ENCODE measurements at places on chromosomes 1 and 21.

- no peak for DNase-seq
Observed at GRCh38 chr21:45064618-45065399, 9.6 kb upstream of the ADARB1 start.

DNA sequence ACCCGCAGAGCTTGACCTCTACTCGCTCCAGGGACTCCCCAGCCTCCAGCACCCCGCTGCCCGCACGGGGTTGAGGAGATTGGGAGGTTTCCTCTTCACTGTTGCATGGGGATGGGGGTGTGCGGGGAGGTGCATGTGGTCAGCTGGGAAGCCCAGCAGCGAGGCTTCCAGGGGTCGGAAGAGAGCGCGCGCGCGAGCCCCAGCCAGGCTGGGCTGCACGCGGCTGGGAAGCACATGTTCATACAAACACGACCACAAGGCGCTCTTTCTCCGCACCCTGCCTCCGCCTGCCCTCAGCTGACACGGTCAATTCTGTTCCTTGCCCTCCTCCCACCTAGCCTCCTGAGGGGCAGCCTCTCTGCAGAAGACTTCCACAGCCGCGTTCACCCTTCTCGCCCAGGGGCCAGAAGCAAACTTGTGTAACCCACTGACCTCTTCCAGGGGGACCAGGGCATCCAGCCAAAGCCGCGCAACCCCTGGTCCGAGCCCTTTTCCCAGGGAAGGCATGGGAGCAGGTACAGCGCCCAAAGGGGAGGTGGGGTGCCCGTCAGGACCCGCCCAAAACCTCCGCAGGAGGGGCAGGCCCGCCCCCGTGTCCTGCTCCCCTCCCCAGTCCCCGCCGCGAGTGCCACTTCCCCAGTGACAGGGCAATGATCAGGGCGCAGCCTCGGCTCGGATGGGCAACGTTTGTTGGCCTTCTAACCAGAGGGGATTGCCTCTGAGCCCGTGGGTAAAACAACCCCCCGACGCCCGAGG lies 1.3 kb downstream of the COL24A1 start:
- peak; percentile 52 for DNase-seq

GRCh38 chr1:168939947-168940223 lies 166.6 kb upstream of the ATP1B1 start:
- no peak for DNase-seq

DNA sequence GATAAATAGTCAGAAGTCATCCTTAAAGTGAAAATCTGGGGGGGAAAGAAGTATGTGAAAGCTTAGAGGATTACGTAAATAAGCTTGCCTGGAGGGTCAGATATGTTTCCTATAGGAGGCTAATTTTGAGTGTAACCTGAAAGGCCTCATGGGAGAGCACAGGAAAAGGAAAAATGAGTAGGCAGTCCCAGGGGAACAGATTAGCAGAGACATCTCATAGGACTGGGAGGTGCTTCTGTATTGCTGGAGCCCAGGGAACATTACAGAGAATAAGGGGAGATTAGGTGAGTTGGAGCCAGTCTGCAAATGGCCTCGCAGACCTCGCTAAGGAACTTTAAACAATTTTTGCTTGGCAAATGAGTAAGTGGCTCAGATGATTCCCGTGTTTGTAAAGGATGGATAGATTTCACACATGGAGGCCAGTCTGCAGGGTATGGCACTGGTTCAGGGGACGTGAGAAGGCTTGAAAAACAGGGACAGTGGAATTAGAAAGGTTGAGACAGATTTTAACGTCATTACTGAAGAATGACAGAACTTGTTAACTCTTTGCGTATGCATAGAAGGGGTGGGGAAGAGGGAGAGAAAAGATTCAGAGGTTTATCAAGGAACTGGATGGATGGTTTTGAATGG lies 149.1 kb downstream of the GREM2 start:
- DNase-seq, result no peak

- no peak for DNase-seq
Observed at GRCh38 chr1:234989019-234989418, 139.6 kb downstream of the TOMM20 start.

- DNase-seq, result no peak
Observed at GRCh38 chr1:207822124-207822601, 70.3 kb downstream of the CD46 start.

DNA sequence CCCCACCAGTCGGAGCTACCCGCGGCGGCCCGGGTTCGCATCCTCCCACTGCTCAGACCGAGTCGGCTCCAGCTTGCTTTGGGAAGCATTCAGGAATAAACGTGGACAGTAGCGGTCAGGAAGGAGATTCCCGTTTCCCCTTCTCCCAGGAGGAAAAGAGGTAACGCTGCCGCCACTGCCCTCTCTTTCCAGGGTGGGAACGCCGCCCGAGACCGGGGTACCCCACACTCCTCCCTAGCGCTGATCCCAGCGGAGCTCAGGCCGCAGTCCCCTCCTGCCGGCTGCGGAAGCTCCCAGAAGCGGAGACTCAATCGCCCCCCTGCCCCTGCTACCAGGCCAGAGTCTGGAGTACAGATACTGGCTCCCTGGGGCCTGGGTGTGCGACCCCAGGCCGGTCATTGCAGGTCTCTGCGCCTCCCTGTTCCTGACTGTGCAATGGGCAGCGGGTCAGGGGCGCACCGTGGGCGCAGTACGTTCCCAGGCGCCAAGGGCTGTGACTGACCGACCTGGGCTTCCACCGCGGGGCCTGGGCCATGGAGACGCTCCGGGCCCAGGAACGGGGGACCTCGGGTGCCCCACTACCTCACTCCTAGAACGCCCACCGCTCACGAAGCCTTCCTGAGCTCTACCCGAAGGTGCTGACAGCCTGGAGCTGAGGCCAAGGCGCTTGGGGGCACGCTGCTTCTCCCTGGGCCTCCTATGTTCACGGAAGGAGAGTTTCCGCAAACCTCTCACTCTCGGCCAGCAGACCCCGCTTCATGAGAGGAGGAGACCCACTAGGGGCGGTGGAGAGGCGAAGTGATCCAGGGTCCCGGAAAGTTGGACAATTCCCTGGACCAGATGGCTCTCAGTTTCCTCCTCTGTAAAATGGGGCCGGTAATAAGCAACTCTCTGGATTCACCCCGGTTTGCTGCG lies 7.8 kb downstream of the DMRTA2 start:
- no peak for DNase-seq

DNA sequence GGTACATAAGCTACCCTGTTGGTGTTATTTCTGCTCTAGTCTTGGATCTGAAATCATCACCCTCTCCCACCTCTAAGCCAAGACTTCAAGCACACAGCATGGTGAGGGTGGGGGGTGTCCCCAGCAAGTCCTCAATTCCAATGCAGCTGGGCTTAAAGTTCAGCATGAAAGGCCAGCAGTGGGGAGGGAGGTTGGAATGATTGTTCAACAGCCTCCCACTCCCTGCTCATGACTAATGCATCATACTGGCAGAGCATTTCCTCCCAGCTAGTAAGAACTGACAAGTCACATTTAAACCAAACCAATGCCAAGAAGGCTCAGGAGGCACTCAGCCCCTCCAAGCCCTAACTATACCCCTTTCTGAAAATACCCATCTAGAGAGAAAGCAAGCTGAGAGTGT lies 50.1 kb downstream of the TIAM1 start:
- DNase-seq, result peak; percentile 89

DNA sequence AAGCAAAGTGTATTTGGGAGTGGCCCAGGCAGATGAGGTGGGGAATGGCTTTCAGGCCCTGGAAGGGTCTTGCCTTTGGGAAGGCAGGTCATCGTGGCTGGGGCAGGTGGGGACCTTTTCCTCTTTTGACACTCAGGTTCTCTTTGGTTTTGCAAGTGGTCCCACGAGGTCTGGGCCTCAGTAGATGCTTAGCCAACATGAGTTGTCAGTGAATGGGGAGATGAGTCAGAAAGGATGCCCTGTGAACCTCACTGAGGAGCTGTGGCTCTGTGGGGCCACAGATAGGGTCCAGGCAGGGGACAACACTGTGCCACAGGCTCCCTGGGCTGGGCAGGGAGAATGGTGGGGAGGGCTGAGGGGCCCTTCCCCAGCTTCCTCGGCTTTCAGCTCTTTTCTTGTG lies 19.0 kb downstream of the ARHGEF10L start:
- no peak for DNase-seq

- DNase-seq, result no peak
Observed at GRCh38 chr1:2422523-2422922, 10.2 kb upstream of the PEX10 start.

- no peak for DNase-seq
Observed at GRCh38 chr21:15151385-15152103, 86.7 kb upstream of the NRIP1 start.

DNA sequence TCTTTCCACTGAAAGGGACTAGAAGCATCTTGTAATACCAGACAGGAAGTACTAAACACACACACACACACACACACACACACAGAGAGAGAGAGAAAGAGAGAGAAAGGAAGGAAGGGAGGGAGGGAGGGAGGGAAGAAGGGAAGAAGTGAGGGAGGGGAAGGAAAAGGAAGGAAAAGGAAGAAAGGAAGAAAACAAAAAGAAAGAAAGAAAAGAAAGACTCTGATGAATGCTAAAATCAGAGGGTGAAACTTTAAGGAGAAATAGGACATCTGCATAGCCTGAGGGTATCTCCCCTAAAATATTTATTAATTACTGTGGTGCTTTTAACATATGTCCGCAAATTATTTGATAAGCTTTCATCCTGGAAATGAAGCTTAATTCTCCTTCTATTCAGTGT lies 10.6 kb downstream of the TRIT1 start:
- no peak for DNase-seq

DNA sequence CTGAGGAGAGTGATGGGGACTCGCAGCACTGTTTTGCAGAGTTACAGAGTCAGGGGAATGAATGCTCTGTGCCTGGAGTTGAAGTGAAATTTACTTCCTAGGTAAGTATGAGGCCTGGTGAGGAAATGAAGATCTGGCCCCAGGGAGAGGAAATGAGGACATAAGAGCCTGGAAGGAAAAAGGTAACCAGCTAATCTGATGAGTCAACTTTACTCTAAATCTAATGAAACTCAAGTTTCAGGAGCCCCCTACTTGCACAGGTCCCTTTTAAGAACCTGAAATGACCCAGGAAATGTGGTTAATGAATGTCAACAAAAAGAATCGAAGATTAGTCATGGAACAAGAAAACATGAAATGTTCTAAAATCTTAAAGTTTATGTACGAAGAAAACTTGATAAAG lies 599.0 kb downstream of the AGBL4 start:
- no peak for DNase-seq

- no peak for DNase-seq
Observed at GRCh38 chr1:236997882-236998281, 6.4 kb downstream of the MT1HL1 start.

- peak; percentile 64 for DNase-seq
Observed at GRCh38 chr21:38716942-38717341, 88.8 kb upstream of the ETS2 start.

GRCh38 chr1:26862781-26863684 lies at the start of gene SFN:
Gene SFN, plus strand, starts transcription at chr1:26863149. Its CDS starts 64 bp downstream, at chr1:26863213.
- no peak for DNase-seq

- no peak for DNase-seq
Observed at GRCh38 chr1:152753586-152753985, 4.2 kb upstream of the KPRP start.

DNA sequence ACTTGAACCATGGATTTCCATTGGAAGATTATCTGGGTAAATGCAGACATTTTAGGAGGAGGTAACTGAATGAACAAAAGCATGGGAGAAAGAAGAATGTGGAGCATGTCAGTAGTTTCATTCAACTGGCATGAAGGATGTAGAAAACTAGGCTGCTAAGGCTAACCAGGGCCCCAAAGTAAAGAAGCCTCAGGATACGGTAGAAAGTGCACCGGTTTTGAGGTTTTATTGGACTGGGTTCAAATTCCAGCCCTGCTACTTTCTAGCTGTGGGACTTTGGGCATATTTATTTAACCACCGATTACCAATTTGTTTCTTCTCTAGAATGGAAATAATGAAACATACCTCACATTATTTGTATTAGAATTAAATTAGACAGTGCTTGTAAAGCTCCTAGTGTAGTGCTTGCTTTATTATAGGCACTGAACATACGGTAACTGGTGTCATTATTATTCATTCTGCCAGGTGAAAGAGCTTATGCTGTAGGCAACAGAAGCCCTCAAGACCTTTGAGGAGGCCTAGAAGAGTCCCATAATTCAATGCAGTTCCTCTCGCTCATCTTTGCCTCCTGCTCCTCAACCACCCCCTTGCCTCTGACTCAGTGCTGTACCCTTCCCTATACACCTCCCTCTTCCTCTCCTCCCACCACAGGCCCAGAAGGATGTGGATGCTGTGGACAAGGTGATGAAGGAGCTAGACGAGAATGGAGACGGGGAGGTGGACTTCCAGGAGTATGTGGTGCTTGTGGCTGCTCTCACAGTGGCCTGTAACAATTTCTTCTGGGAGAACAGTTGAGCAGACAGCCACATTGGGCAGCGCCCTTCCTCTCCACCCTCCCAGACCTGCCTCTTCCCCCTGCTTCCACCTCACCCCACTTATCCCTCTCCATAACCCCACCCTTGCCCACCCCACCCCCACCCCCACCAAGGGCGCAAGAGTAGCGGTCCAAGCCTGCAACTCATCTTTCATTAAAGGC lies 2.5 kb upstream of the CHTOP start:
- no peak for DNase-seq

- DNase-seq, result peak; percentile 90
Observed at GRCh38 chr21:41957991-41958766, 4.4 kb upstream of the C2CD2 start.

GRCh38 chr1:63277195-63278192 lies 44.9 kb upstream of the FOXD3 start:
- DNase-seq, result no peak

GRCh38 chr1:203045821-203046594 lies 19.7 kb downstream of the PPFIA4 start:
- DNase-seq, result no peak

DNA sequence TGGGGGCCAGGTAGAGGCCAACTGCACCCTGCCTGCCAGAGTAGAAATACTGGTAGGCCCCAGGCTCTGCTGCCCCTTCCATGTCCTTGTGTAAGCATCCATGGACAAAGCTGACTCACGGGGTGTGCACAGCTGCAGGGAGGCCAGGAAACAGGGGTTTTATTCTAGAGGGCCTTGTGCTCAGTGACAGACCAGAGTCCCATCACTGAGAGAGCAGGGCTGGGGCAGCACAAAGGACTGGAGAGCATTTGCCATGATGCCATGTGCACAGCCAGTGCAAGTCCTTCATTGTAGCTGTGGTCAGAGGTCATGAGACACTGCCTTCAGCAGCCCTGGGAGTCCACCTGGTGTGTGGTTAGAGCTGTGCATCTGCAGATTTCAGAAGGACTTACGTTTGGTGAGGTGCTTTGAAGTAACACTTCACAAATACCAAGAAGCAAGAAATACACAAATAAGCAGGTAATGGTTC lies 8.1 kb downstream of the ARF1 start:
- DNase-seq, result no peak

DNA sequence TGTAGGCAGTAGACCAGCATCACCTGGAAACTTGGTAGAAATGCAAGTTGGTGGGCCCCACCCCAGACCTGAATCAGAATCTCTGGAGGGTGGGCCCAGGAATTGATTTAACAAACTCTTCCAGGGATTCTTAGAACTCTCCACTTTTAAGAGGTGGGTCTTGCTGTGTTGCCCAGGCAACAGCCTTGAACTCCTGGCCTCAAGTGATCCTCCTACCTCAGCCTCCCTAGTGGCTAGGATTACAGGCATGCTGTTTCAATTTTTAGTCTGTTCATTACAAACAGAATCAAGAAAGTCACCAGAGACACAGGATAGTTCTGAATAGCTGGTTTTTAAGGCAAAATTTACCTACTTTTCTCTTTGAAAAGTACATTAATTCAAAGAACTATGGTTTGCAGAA lies 31.2 kb downstream of the NCF2 start:
- no peak for DNase-seq

GRCh38 chr21:26461500-26461899 lies 111.6 kb downstream of the CYYR1 start:
- DNase-seq, result peak; percentile 20

GRCh38 chr1:178541379-178541778 lies 28.5 kb downstream of the TEX35 start:
- DNase-seq, result no peak

Measured in GM03348 (cell line).